Hindlimb muscle (tissue), 1 donor: ENCODE measurements at places on chromosomes 1 and 21.
A peak's percentile ranks its signal among the peaks of the same experiment; 100 is the strongest.

GRCh38 chr1:11620405-11620804 is 33.8 kb downstream of the FBXO2 start:
- DNase-seq = no peak

GRCh38 chr1:219416598-219417238 is 196.2 kb downstream of the ZC3H11B start:
- DNase-seq = no peak

- no peak for DNase-seq
Observed at GRCh38 chr21:28932717-28933116, 60.0 kb downstream of the LTN1 start.

GRCh38 chr1:222171005-222171404 is 376.9 kb downstream of the HHIPL2 start:
- DNase-seq = no peak

DNA sequence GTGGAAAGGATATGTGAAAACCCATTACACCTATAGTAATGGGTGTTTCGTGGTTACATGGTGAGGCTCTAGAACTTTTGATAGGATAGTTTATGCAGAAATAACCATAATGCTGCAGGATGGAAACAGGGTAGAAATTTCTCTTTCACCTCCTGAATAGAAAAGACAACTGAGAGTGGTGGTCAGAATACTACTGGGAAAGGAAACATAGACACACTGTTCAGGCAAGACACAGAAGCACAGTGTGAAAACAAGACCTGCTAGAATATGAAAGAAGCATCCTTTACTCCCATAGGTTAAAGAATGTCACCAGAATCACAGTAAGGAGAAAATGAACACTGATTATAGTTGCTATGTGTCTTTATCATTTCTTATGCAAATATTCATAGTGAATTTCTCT is 496.6 kb downstream of the DPYD start:
- no peak for DNase-seq

DNA sequence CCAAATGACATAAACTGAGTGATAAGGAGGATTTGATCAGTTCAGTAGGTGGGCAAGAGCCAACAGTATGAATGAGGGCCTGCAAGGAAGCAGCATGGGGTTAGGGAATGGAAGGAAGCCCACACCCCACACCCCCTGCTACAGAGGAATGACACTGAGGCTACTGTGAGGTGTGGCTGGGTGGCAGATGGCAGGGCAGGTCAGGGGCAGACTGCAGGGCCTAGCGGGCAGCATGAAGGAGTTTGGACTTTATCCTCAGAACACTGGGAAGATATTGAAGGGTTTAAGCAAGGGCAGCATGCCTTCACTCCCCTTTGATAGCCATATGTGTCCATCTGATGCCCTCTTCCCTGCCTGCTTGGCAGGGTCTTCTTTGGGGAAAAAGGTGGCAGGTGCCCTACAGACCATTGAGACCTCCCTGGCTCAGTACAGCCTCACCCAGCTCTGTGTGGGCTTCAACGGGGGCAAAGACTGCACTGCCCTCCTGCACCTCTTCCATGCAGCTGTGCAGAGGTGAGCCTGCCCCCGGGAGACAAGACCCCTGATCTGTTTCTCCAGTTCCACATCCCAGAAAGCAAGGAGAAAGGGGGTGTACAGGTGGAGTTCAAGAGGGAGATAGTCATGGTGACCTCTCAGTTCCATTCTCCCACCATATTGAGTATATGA is 4.1 kb upstream of the LENEP start:
- DNase-seq = no peak

- peak; percentile 87 for DNase-seq
Observed at GRCh38 chr1:156096640-156097391, 14.6 kb upstream of the MEX3A start.

GRCh38 chr1:98073106-98073505 is 152.3 kb upstream of the DPYD start:
- DNase-seq = no peak

DNA sequence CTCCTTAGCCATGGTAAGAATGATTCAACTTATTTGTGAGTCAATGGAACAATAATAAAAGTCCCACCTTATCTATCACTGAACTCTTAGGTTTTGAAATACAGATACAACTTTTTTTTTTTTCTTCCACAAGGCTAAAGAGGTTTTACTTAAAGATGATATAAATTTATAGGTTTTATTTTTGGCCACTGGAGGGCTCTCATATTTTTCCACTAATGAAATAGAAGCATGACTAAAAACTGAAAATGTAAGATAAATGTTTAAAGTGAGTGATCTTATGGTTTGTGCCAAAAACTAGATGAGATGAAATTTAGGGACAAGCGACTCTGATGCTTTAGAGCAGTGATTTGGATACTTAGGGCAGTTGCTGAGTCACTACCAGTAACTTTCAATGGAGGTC is 499.0 kb downstream of the NUF2 start:
- no peak for DNase-seq

DNA sequence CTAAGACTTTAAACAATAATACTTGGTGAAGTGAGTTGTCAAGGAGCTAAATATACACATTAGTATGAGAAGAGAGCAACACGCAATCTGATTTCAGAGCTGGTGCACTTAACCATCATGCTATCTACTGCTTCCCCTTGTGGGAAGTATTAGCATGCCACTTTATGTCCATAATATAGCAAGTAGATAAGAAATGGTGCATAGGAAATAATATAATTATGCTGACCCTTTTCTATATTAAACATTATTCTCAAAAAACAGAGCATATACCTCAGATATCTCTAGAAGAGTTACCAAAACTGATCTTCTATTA is 63.4 kb downstream of the MAGI3 start:
- no peak for DNase-seq

GRCh38 chr1:244322791-244323521 is 128.8 kb downstream of the ADSS2 start:
- no peak for DNase-seq

GRCh38 chr1:54053745-54054437 is 483 bp downstream of the TCEANC2 start:
- DNase-seq = no peak

DNA sequence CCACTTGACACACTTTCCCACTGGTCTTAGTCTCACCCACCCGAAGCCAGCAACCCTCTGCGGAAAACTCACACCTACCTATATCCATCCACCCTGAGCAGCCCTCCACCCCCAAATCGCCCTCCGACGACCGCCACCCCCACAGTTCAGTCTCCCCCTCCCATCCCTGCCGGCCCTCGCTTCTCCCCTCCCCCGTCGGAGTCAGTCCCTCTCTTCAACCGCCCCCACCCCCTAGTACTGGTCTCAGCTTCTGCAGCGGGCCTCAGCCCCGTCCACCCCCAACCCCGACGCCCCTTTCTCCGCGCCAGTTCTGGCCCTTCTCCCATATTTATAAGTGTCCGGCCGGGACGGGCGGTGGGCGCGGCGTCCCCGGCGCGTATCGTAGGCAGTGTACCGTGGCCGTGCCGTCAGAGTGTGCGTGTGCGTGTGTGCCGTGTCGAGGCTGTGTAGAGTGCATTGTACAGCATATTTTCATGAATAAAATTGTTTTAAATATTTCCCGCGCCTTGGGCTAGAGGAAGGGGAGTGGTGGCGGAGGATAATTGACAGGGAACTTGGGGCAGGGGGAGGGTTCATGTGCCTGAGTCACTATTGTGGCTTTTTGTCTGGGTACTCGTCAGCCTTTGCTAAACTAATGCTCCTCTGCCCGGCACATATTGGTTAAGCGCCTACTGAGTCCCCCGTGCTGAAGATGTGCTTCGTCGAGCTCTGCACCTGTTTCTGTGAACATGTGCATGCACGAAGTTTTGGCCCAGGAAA is 22.0 kb downstream of the FOXO6 start:
- no peak for DNase-seq

DNA sequence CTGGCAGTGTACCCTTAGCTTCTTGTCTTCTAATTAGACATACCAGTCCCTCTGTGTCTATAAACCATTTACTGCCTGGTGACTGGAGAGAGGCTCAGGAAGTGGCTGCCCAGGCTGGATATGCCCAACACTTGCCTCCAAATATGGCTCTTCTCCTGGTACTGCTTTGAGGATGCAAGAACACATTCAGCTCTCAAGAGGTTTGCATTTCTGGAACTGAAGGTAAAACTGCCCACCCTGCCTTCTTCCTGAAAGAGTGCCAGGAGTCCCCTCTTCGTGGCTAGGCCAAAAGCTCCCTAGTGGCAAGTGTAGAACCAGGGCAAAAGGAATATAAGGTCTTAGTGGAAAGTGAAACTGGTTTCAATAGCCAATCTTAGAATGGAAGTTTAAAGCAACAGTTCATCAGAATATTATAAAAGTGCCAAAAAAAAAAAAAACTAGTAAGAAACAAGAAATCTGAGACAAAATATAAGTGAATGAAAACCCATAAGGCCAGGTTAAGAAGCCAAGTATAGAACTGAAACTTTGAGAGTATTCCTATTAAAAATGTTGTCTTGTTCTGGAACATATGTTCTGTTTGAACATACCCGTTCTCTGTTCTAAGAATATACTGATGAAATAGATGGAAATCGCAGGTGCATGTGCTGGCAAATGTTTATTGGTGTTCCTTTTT is 77.2 kb upstream of the CTTNBP2NL start:
- no peak for DNase-seq

DNA sequence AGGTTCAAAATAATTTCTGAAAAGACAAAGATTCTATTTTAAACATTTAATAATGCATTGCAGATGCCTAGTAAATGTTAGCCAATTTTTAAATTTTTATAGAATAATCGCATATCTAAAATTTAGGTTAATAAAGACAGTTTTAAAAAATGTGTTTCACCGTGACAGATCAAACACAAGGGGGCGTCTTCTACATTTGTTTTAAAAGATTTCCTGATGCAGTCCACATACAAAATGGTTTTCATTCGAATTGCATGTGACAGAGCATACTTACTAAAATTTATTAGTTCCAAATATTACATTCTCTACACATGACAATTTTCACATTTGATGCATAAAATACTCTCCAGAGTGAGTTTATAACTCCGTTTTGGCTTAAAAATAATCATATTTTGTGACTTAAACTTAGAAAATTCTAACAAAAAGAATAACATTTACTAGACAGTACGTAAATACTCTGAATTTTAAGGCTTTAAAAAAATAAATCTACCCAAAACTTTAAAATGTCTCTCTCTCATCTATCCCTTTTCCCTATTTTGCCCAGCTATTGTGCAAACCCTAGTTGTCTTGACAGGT is 75.5 kb downstream of the ADAMTS1 start:
- DNase-seq = peak; percentile 46

- DNase-seq = no peak
Observed at GRCh38 chr1:32485554-32486255, 20.8 kb downstream of the ZBTB8B start.

DNA sequence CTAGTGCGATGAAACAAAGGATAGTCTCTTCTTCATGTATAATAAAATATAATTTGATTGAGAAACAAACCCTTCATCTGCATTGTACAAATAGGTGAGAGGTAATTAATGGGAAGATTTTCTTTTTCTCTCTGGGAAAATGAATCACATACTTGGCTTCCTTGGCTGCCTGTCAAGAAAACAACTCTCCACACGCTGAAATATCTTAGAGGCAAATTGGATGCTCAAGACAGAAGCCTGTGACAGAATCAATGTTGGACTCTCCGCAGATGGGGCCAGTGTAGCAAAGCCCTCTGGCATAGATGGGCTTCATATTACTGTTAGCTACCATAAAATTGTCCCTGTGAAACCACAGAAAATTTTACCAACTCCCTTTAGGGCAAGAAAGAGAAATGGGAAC is 186.6 kb downstream of the GRIK1 start:
- no peak for DNase-seq

- no peak for DNase-seq
Observed at GRCh38 chr1:107787299-107787698, 177.7 kb downstream of the VAV3 start.

GRCh38 chr1:94817712-94818111 is 2.4 kb upstream of the SLC44A3 start:
- DNase-seq = no peak

DNA sequence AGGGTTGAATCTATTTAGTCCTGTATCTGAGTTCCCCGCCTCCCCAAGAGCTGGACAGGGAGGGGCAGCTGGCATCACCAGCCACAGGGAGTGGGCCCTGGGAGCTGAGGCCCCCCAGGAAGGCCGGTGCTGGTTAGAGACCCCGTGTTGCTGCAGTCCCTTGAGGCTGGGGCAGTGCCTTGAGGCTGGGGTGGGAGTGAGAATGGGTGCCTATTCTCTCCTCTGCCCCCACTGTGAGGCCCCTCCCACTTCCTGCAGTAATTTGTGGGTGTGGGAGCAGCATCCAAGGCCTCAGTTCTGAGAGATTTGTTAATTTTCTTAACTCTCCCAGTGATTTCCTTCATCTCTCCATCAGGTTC is 2.5 kb upstream of the TRAPPC3 start:
- no peak for DNase-seq

DNA sequence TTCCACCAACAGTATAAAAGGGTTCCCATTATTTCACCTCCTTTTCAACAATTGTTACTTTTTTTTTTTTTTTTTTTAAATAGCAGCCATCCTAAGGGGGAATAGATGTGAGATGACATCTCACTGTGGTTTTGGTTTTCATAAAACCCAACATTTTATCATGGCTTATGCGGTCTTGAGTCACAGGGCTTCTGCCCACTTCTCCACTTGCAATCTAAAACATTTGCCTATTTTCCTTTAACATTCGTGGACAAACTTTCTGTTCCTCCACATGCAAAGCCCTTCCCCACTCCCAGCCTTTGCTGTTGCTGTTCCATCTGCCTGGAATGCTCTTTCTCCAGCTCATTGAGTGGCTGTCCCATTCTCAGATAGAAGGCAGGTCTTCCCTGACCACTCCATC is 239.7 kb upstream of the KCNK2 start:
- no peak for DNase-seq

GRCh38 chr21:37237764-37238163 is 29.4 kb downstream of the VPS26C start:
- no peak for DNase-seq

DNA sequence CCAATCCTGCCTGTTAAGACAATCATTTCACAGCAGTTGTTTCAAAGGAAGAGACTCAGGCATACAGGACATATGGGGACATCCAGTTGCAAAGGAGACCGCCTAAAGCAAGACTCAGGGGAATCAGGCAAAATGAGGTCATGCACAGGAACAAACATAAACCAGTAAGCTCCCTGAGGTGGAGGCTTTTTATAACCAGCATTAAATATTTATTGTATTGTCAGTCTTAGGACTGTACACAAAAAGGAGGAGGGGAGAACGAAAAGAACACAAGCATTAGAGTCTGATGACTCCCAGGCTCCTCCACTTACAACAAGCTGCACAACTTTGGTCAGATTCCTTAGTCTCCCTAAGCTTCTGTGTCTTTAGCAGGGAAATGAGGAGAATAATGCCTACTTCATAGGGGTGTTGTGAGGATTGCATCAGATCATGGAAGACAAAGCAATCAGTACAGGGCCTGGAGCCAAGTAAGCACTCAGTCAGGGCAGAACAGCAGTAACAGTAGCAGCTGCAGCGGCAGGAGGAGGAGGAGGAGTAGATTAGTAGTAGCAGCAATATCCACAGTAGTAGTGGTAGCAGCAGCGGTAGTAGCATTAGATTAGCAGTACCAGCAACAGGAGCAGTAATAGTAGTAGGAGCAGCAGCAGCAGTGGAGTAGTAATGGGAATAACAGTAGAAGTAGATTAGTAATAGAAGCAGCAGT is 54.2 kb upstream of the SPATA6 start:
- no peak for DNase-seq

GRCh38 chr21:29658934-29659203 is 280.9 kb downstream of the GRIK1 start:
- DNase-seq = no peak

- DNase-seq = no peak
Observed at GRCh38 chr1:226455843-226456242, 48.0 kb upstream of the PARP1 start.
